ENCODE measurements at places on chromosomes 7 and 10. TPM values are rescaled to one million over a fixed set of nuclear protein-coding genes. Genes with fewer than 3 reads are reported as not detected.

ADGRA1 gene
- polyA plus RNA-seq: not detected

HSPA12A gene
- 16.7 TPM for polyA plus RNA-seq

ADRB1 gene
- not detected for polyA plus RNA-seq

C7orf57 gene
- not detected for polyA plus RNA-seq

NEUROD6 gene
- not detected for polyA plus RNA-seq

DNA sequence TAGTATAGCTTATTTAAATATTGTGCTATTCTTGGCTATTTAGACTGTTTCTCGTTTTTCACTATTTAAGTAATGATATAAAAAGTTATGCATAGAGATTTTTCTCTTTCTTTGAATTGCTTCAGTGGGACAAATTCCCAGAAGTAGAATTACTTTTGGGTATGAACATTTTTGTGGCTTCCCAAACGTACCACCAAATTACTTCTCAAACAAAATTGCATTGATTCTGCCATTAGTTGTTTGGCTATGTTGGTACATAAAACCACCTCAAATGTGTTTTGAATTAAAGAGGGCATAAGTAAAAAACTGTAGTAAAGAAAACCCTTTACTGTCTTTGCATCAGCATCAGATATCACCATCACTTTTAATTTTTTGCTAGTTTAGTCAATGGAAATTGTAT, 31.0 kb downstream of the AKR1B1 start:
- DNase-seq: no peak

DNA sequence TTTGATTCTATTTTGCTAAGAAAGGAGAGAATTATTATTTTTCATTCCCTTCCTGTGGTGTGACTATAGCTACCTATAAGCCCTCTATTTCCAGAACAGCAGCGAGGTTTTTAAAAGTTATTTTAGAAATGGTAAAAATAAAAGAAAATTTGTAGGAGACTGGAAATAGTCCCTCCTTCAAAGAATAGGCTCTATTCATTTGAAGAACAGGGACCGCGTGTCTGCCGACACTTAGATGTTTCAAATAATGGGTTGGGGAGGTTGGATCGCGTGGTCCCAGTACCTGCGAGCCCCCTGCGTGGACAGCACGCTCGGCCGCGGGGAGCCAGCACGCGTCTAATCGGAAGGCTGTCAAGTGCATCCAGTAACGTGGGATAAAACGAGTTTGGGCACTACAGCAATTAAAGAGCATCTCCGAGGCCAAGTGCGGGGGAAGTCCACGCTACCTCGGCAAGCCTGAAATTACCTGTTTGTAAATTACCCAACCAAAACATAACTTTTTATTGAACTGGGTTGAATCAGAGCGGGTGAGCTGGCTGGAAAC, 1.0 kb downstream of the CACNA2D1 start:
- DNase-seq: peak; percentile 19

DNA sequence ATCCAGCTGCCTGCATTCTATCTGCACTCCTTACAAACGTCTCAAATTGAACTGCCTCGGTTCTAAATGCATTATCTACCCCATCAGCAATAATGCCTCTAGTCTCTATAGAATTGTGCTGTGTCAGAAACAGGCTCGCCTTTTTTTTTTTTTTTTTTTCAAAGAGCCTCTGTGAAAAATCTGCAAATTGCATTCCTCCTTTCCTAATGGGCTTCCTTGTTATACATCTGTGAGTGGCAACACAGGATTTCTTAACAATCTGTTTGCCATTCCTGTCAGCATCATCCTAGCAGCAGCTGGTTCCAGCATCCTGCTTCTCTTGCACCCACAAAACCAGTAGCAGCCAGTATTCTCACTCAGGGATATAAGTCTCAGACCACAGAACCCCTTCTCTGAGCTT, 413.5 kb upstream of the SEMA3D start:
- DNase-seq: peak; percentile 20

DNA sequence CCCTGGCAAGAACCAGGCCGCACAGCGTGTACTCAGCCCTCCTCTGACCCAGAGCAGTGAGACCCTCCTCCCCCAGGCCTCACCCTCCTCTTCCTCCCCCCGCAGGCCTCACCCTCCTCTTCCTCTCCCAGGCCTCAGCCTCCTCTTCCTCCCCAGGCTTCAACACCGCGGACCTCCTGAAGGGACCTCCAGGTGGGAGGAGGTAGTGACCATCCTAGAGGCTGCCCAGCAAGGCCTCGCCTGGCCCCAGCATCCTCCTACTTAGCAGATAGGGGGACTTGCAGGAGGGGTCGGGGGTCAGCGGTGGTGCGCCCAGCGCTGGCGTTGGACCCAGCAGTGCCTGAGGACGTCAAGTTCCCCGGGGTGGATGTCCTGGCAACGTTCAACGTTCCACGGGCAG, 270.8 kb downstream of the ELFN1 start:
- no peak for DNase-seq

DNA sequence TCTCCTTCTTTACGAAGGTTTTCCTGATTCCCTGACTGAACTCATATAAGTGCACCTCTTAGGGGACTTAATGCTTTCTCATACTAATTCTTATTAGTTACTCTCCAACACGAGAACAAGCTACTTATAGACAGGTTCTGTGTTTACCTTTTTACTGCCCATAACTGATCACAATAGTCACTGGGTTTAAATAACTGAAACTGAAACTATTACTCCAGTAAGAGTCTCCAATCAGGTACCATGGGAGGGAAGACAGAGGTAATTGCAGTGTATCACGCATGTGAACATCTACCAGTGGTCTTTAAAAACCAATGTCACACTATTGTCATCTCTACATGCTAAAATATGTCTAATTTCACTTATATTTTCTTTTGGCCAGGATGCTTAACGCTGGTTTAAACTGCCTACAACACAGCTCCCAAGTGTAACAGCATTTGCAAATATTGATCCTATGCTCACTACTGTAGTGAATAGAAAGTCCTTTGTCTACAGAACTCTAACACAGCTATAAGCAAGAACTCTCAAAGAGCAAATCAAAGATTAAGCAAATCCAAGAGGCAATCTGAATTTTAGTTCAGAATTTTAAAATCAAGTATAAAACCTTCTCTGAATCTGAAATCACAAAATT, 3.6 kb downstream of the GDI2 start:
- peak; percentile 1 for DNase-seq

DNA sequence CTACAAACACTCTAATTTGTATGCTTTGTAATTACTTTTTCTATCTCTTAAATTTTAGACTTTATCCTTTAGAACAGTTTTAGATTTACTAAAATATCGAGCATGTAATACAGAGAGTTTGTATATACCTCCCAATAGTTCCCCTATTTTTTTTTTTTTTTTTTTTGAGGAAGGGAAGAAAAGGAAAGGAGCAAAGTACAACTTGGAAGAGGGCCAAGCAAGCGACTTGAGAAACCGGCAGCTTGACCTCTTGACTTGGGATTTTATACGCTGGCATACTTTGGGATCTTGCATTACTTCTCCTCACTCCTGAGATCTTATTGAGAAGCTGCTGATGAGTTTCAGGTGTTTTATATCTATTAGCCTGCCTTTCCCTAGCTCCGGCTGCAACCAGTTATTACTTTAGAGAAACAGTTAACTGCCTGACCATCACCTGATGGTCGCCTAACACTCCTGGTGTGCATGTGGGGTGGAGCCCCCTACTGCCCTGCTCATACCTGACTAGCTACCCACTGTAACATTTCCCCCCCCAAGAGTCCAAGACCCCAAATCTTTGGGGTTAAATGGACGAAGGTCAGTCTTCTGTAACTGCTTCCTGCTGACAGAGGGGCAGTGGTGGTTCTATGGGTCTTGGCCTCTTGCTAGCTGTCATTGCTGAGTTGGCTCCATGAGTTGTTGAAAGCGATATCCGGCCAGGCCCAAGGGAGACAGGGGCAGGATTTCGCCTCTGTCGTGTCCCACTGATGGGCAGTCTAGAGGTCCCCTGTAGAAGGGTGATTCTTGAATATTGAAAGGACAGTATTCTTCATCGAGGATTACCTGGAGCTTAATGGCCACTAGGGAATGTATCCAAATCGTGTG, 28.5 kb downstream of the MKLN1 start:
- DNase-seq: no peak

DNA sequence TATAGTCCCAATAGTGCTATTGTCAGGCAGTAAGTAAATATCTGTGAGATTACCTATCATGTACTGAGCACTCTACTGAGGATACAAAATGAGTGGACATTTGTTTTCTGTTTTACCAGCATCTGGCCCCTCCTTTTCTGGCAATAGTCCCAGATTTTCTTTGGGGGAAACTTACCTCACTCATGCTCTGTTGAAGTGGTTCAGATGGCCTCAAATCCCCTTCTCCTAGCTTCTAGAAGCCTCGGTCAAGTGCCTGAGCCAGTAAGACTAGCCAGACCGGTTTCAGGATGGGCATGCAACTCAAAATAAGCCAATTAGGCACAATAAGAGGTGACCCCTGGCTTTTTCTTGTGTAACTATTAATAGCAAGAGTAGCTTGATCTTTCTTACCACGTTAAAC, 19.7 kb downstream of the TRDMT1 start:
- DNase-seq: no peak

GRCh38 chr10:11631291-11631690, 19.8 kb upstream of the USP6NL start:
- no peak for DNase-seq

GRCh38 chr10:118621304-118621942, 26.0 kb upstream of the PRLHR start:
- no peak for DNase-seq

GRCh38 chr7:132141109-132141508, 435.2 kb downstream of the PLXNA4 start:
- no peak for DNase-seq

- no peak for DNase-seq
Observed at GRCh38 chr10:100775386-100775785, 30.0 kb downstream of the PAX2 start.

DNA sequence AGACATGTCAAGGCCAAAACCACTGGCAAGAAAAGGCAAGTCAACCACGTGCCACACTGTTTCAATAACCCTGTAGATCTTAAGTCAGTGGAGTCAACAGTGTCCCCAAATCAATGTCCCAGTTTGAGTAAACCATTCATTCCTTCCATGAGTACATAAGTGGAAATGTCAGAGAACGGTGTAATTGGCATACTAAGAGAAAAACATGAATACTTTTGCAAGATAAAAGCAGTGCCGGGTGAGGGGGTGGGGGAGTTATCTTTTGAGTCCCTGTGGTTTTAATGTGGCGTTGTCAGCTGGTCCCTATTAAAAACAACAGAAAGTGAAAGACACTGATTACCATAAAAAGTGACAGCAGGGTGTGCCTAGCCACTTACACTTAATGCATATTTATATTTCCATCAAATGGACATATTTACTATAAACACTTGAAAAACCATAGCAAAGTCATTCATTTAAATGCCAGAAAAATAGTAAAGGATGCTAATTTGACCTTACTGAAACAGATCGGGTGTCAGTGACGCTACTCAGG, 37.8 kb downstream of the RSU1 start:
- no peak for DNase-seq

DNA sequence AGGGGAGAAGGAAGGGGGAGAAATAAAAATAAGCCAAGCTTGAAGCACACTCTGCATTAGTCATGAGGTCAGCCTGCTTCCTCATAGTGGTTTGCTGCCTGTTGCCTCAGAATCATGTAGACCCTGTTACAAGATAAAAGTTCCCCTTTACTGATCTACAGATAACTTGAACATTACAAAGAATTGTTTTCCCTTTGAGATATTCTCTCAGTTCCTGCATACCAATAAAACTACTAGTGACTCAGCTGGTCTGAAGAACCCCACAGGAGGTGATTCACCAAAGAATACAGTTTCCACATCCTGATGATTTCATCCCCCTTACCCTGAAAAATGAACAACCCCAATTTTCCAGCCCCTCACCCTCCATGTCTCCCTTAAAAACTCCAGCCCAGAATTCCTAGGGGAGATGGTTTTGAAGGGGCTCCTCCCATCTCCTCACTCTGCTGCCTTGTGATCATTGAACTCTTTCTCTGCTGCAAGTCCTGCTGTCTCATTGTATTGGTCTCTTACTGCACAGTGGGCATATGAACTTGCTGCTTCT, 31.5 kb upstream of the NRP1 start:
- peak; percentile 98 for DNase-seq

DNA sequence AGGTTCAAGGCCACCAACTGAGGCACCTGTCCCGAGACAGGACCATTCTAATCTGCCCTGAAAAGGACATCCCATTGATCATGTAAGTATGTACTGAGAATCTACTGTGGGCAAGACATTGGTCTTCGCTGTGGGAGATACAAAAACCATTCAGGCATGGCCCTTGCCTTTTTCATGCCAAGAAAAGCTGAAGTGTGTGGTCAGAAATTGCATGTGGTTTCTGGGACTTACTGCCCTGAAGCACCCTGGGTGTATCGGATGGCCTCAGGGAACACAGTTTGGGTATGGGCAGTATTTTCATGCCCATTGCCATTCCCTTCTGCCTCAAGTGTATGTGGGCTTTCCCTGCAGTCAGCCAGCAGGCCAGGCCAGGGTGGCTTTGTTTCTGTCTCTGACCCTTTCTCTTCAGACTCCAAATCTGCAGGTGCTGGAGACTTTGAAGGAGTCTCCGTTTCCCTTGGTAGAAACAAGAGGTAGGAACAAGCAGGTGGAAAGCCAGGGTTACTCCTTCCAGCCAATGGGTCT, 285.7 kb downstream of the ZEB1 start:
- no peak for DNase-seq

DNA sequence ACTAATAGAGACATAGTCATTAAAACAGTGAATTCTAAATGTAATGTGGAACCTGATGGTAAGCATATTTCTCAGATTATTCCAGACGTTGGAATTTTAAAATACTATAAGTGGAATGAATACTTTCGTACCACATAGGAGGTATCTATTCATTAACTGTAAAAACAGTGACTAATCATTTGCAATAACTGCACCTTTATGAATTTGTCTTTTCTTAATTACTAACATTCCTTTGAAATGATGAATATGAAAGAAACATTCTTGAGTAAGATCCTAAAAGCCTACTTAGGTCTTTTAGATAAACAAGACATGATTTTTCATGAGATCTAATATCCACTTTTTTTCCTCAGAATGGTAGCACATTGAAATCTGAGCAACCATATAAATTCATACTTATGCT, 549.0 kb upstream of the LRRN3 start:
- peak; percentile 67 for DNase-seq

DNA sequence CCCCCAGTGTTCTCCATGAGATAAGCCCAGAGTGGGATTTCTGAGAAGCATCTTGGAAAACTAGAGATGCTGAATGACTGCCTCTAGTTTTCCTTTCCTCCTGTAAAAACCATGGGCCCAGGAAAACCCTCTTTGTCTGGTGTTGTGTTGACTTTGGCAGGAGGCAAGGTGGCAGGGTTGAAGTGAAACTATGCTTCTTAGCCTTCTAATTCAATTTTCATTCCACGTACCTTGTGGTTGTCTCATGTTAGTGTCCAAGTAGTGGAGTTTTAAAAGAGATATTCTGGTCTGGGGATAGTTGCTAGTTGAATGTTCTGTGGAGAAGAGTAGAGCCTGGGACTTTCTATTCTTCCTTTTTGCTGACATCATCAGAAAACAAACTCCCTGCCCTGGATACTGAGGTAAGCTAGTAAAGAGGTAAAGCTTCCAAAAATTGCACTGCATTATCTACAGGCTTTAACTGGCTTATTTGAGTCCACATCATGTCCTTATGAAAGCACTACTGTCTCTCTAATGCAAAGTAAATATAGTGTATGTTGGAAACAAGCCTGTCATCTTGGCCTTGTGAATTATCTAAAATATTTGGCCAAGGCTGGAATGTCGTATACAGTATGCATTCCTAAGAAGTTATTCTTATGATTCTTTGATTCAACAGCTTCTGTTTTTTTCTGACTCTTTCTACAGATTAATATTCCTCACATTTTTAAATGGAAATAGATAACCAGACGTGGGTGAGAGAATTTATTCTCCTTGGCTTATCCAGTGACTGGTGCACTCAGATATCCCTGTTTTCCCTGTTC, at the start of gene OR2F2:
TSS of gene OR2F2 (plus strand) at position 708 of the 800 bp plus-strand sequence. CDS start at position 708, 0 bp downstream.
- DNase-seq: peak; percentile 84

GRCh38 chr7:80984619-80985018, 65.8 kb upstream of the SEMA3C start:
- no peak for DNase-seq

Data from IMR-90 (cell line).